Metanephros (tissue), 2 donors: ENCODE measurements at places on chromosomes 6 and 20. TPM values are rescaled to one million over a fixed set of nuclear protein-coding genes. Genes with fewer than 3 reads are reported as not detected.

RAET1E gene
- not detected for total RNA-seq

ATF6B gene
- total RNA-seq = 49.8 TPM

SUMO4 gene
- total RNA-seq = 6.7 TPM

CGA gene
- 0.35 TPM for total RNA-seq

TMEM170B gene
- 6.0 TPM for total RNA-seq

PTK6 gene
- 0.76 TPM for total RNA-seq

HLA-G gene
- not detected for total RNA-seq

VTA1 gene
- total RNA-seq = 43.6 TPM

ENPP1 gene
- 30.9 TPM for total RNA-seq

SLC35B2 gene
- 46.0 TPM for total RNA-seq

CD24 gene
- total RNA-seq = 592 TPM

PSORS1C1 gene
- total RNA-seq = 0.06 TPM

BPIFA1 gene
- not detected for total RNA-seq

WFDC2 gene
- total RNA-seq = 77.5 TPM
